ENCODE measurements at places on chromosomes 12 and 14. TPM values are rescaled to one million over a fixed set of nuclear protein-coding genes. Genes with fewer than 3 reads are reported as not detected.

The FAIM2 gene
- 1.2 TPM for total RNA-seq

The IQSEC3 gene
- total RNA-seq, result 1.0 TPM

GRCh38 chr12:85779768-85780167 lies 56.4 kb downstream of the RASSF9 start:
- H3K27ac ChIP-seq, result no peak overlapping the region
- DNase-seq, result no peak
- H3K36me3 ChIP-seq, result no peaks in the 10 kb centered on the region
- no peak overlapping the region for H3K4me3 ChIP-seq
- peaks cover 26% of the 10 kb centered on the region for H3K4me1 ChIP-seq

- H3K36me3 ChIP-seq, result no peaks in the 10 kb centered on the region
- no peak overlapping the region for H3K4me3 ChIP-seq
- H3K4me1 ChIP-seq, result no peaks in the 10 kb centered on the region
- no peaks in the 10 kb centered on the region for H3K27me3 ChIP-seq
- H3K27ac ChIP-seq, result no peak overlapping the region
These were observed 216.6 kb downstream of the PTPRO start for GRCh38 chr12:15538881-15539280.

DNA sequence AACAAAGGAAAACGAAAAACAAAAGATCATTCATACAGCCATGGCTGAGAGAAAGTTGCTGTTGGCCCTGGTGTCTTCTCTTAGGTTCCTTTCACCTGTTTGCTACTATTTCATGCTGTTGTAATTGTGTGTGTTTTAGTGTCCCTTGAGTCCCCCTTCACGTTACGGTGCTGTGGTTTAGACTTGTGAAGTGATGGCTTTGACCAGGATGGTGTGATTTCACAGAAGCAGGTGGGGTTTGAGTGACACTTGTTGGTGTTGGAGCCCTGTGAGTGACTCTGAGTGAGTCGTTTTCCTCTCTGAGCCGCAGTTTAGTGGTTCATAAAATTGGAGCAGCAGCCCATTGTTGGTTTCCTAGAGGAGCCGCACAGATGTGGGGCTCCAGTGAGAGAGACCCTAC lies 635.4 kb downstream of the VRK1 start:
- no peaks in the 10 kb centered on the region for H3K27me3 ChIP-seq
- H3K4me1 ChIP-seq, result no peaks in the 10 kb centered on the region
- no peak overlapping the region for H3K4me3 ChIP-seq
- H3K36me3 ChIP-seq, result no peaks in the 10 kb centered on the region
- DNase-seq, result no peak

- no peak overlapping the region for H3K27ac ChIP-seq
- H3K4me1 ChIP-seq, result no peaks in the 10 kb centered on the region
- no peaks in the 10 kb centered on the region for H3K36me3 ChIP-seq
- no peak for DNase-seq
- H3K4me3 ChIP-seq, result no peak overlapping the region
These were observed 65.1 kb upstream of the DUSP6 start for GRCh38 chr12:89417246-89417977.

DNA sequence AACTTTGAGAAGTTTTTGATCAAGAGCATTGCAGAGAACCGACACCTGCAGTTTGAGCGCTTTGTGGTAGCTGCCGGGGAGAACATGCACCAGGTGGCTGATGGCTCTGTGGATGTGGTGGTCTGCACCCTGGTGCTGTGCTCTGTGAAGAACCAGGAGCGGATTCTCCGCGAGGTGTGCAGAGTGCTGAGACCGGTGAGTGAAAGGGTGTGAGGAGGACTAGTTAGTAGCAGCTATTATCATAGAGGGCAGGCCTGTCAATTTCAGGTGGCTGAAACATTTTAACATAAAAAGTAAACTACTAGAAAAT lies 27.0 kb upstream of the HIGD1C start:
- DNase-seq, result no peak
- no peaks in the 10 kb centered on the region for H3K36me3 ChIP-seq
- no peak overlapping the region for H3K4me3 ChIP-seq
- no peaks in the 10 kb centered on the region for H3K27me3 ChIP-seq
- peaks cover 40% of the 10 kb centered on the region for H3K4me1 ChIP-seq

- no peaks in the 10 kb centered on the region for H3K27me3 ChIP-seq
- H3K36me3 ChIP-seq, result no peaks in the 10 kb centered on the region
- peak; percentile 12 for DNase-seq
These were observed 228.4 kb upstream of the NPAS3 start for GRCh38 chr14:32710231-32710671.

DNA sequence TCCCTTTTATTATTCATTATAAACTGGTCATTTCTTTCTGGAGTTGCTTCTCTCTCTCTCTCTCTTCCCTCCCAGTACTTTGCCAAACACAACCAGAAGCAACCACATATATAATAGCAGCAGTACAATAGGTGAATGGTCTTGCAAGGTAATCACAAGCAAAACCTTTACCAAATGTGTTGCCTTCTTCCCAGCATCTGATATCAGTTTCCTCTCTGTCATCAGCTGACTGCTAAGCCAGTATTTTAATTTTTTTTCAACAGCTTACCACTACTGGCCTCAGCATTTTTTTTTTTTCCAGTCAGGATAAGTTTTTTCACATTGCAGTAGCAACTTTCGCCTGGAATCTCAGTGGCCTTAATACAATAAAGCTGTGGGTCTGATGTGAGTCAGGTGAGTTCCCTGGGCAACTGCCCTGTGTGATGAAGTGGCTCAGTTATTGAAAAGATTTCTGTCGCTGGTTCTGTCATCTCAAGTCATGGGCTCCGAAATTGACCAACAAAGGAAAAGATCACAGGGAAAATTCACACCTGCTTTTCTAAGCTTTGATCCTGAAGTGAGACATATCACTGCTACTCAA lies 282.5 kb upstream of the AMIGO2 start:
- no peak overlapping the region for H3K27ac ChIP-seq
- H3K27me3 ChIP-seq, result no peaks in the 10 kb centered on the region
- no peak for DNase-seq
- no peaks in the 10 kb centered on the region for H3K4me1 ChIP-seq

All from neural progenitor cell (in vitro differentiated cells).